ENCODE measurements at places on chromosomes 16 and 17.

- no peak for DNase-seq
Measured at GRCh38 chr17:149231-149630, 11.9 kb downstream of the SCGB1C2 start.

GRCh38 chr17:67503184-67503583 is 126.1 kb downstream of the PITPNC1 start:
- no peak for DNase-seq

- no peak for DNase-seq
Measured at GRCh38 chr16:28858421-28858820, 5.2 kb upstream of the SH2B1 start.

DNA sequence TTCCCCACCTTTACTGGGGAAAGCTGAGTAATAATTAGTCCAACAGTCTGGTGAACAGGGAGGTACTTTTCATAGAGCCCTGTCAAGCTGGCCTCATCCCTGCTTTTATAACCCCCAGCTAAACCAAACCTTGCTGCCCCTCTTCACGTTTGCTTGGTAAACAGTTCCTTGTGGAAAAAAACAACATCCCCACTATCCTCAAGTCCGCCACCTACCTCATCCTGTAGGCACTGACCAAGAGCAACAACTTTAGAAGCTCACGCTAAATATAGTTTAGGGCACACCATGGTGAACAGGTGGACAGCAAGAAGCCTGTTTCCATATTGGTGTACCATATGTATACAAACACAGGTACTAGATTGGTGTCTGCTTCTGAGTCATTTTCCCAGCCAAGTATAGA is 16.5 kb downstream of the NFE2L1 start:
- no peak for DNase-seq

DNA sequence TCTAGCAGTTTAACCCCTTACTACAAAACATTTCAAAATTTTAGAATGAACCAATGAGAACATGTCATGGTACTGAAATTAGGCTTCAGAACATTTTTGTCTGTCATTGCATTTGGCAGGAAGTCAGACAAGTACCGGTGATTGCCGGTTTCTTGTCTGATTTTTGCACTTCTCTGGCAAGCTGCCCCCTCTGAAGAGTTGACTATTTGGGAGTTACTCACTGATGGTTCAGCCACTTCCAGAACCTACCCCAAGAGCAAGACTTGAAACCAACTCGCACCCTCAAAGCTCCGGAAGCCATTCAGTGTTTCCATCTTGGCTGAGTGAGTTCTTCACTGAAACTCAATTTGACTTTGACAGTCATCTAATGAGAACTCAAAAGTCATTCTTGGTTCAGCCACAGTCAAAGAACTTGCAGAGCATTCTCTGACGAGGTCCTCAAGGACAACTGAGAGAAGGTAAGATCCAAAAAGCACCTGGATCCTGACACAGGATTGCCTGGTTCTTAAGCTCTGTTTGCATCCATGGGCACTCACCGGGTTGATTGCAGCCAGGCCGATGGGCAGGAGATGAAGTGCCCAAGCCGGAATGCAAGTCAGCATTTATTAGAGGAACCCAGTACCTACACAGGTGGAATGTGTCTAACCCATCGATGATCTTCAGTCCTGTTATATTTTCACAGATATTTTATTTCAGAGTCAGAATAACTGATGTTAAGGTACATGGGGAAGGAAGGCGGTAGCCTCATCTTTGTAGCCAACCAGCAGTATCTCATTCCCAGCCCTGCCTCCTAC is 93.6 kb downstream of the USP22 start:
- no peak for DNase-seq

GRCh38 chr17:7218166-7218565 is 1.5 kb downstream of the DLG4 start:
- DNase-seq = no peak

DNA sequence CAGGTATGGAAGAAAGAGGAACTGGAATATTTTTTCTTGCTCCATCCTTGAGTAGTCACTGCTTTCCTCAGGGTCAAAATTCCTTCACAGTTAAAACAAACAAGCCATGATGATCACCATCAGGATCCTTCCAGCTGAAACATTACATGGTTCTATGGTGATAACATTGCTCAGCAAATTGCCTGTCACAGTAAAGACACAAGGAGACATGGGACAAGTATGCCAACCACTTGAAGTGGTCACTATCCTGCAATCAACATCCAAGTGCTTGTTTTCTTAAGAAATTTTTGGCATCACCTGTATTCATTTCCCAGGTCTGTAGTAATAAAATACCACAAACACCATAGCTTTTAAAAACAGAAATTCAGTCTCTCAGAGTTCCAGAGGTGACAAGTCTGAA is 662.2 kb downstream of the CDH8 start:
- DNase-seq = no peak

GRCh38 chr17:74592087-74592990 is at the start of gene CD300LD:
Gene CD300LD, minus strand, starts transcription at chr17:74592283. Its CDS starts 81 bp downstream, at chr17:74592202.
- DNase-seq = no peak

DNA sequence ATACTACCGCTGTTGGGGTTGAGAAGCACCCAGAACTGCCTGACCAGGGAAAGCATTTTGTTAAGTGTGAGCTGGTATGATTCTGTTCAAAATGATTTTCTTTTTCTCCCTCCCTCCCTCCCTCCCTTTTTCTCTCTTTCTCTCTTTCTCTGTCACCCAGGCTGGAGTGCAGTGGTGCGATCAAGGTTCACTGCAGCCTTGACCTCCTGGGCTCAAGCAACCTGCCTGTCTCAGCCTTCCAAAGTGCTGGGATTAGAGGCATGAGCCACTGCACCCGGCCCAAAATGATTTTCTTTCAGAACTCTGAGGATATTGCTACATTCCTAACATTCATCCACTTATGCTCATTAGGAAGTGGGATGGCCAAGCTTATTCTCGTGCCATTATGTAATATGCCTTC is 41.3 kb downstream of the SLC47A1 start:
- no peak for DNase-seq

DNA sequence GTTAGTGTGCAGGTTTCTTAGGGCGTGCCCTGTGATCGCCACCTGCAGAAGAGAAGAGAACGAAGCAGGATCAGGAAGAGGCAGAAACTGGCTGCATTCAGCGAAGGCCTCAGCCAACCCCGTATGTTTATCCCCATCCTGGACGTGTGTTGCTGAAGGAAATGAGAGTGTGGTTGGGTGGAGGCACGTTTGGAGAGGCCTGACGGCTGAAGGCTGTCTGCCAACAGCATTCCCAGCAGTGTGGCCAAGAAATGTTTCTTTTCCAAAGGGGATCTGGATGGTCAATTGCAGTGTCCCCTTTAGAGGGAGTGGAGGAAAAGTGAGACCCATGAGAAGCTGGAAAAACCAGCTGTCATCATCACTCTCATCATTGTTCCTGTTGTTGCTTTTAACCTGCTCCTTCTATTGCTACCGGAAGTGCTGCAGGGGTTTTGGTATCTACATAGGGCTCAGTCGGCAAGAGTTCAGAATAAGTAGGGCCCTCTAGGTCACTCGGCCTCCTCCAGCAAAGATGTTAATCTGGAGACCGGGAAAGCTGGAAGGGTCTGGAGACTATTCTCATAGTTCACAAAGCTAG is 46.5 kb upstream of the SLC47A1 start:
- DNase-seq = no peak

DNA sequence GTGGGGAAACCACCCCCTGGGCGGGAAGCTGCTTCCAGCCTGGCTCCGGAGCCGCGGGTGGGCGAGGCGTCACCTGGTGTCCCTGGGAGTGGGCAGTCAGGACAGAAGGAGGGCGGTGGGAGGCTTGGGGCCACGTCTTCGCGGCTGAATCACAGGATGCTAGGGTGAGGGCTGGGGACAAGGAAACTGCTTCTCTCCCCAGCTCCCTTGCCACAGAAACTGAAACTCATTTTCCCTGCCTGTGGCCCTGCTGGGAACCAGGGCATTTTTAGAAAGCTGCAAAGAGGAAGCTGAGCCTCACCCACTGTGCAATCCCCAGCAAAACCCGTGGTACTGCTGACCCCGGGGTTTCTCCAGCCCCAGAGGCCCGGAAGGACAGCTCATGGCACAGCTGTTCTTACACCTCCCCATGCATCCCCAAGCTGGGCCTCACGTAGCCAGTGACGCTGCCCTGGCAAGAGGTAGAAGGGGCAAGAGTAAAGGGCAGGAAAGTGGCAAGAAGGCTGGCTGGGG is 8.2 kb downstream of the RHBDF2 start:
- no peak for DNase-seq

- no peak for DNase-seq
Measured at GRCh38 chr17:43949781-43950180, 4.0 kb downstream of the PYY start.

- no peak for DNase-seq
Measured at GRCh38 chr17:55576996-55577586, 65.8 kb upstream of the SMIM36 start.
